A549 treated with ZK216348 at 1 μM for 4 hours (cell line): ENCODE measurements at places on chromosomes 1 and 21. TPM values are rescaled to one million over a fixed set of nuclear protein-coding genes. Genes with fewer than 3 reads are reported as not detected.

The RIPPLY3 gene
- total RNA-seq = 0.43 to 0.71 TPM (median 0.53 TPM) in 5 replicates

The SPRR1A gene
- not detected in 5 replicates for total RNA-seq

The DHX9 gene
- 166 to 190 TPM (median 174 TPM) in 5 replicates for total RNA-seq

The NEGR1 gene
- total RNA-seq = not detected in 5 replicates

The PLA2G2D gene
- not detected in 5 replicates for total RNA-seq

The SPATA45 gene
- total RNA-seq = not detected in 5 replicates

The CCDC27 gene
- total RNA-seq = not detected in 5 replicates

The SLC25A33 gene
- total RNA-seq = 2.9 to 3.5 TPM (median 3.2 TPM) in 5 replicates

The PRAMEF20 gene
- not detected in 5 replicates for total RNA-seq

The PATJ gene
- 3.3 to 5.8 TPM (median 4.6 TPM) in 5 replicates for total RNA-seq

The KNCN gene
- total RNA-seq = not detected in 5 replicates

The LGR6 gene
- total RNA-seq = 0.40 to 1.8 TPM (median 0.62 TPM) in 5 replicates

The OR14K1 gene
- total RNA-seq = not detected in 5 replicates

The TNFRSF9 gene
- 1.6 to 3.6 TPM (median 3.1 TPM) in 5 replicates for total RNA-seq

The ESPN gene
- total RNA-seq = 0.17 to 0.54 TPM (median 0.40 TPM) in 4 of 5 replicates, not detected in the other

The IL12RB2 gene
- total RNA-seq = 0.04 TPM in 1 of 5 replicates, not detected in the others

The CELA2B gene
- total RNA-seq = not detected in 5 replicates

The MROH7 gene
- not detected in 5 replicates for total RNA-seq
